ENCODE measurements at places on chromosomes 5 and 9.

GRCh38 chr9:12604164-12604821, 88.9 kb upstream of the TYRP1 start:
- DNase-seq: no peak

DNA sequence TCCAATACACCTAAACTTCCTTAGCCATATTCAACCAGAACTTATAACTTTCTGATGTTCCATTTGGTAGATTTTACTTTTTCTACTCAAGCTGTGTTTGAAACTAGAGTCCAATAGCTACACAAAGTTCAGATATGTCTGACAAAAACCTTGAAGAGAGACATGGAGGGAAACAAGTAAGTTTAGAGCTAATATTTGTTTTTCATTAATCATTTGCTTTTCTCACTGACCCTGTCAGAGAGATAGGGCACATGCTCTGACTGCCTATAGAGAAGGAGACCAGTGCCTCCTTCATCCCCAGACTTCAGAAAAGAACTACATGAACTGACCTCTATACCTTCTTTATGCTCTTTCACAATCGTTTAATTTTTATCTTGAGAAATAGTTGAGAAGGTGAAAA, 157.0 kb upstream of the PPP1R2B start:
- DNase-seq: no peak

DNA sequence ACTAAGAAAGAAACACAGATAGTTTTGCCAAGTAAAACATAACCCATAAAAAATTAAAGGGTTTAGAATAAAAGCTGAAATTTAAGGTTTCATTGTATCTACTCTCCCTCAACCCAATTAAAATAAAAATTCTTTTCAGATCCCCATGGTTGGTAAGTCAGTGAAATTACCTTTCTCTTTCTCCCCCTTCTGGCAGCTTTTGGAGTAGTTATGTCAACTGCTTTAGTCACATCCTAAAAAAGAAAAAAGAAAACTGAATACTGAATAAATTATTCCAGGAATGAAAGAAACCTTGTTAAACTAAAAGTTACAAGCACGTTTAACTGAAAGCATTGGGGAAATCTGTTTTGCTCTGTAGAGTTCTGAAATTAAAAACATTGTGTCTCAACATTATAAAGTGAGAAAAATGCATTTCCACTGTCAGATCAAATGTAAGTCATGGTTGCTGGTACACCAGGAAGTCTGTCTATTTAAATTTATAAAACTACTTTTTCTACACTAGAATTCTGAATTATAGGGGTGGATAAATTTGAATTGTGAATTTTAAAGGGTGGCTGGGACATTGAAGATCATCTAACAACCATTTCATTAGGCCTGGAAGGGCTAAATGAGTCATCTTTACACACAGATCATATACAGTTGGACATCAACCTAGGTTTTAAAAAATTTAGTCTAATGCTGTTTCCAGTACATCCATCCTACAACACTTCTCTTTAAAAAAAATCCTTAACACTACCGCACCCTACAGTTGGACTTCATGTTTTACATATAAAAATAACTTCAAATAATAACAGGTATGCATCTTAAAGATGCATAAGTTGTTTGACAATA, 24.7 kb downstream of the PSIP1 start:
- no peak for DNase-seq

DNA sequence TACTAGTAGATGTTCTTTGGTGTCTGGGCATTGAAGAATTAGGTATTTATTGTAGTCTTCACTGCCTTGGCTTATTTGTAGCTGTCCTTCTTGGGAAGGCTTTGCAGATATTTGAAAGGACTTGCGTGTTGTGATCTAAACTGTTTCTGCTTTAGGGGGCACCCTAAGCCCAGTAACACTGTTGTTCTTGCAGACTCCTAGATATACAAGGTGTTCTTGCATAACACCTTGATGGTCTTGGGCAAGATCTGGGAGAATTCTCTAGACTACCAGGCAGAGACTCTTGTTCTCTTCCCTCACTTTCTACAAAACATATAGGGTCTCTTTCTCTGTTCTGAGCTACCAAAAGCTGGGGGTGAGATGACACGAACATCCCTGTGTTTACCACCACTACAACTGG, 179.1 kb downstream of the FAM170A start:
- DNase-seq: no peak

DNA sequence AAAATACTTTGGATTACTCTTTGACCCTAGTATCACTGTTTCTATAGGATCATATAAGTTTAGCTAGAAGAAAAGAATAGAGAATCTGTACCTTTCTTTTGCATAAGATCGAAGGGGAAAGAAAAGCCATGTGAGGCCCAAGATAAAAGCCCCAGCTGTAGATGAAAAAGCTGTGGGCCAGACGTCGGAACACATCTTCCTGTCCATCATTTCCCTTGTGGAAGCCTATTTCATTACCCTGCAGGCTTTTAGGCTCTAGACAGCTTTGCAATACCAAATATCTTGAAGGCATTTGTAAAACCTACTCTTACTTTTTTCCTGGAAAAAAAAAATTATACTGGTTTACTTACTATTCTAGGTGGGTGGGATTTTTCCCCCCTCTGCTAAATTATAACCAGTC, 10.0 kb downstream of the PALM2AKAP2 start:
- DNase-seq: no peak

- DNase-seq: no peak
These were observed 235.9 kb downstream of the DMRTA1 start for GRCh38 chr9:22682536-22682935.

DNA sequence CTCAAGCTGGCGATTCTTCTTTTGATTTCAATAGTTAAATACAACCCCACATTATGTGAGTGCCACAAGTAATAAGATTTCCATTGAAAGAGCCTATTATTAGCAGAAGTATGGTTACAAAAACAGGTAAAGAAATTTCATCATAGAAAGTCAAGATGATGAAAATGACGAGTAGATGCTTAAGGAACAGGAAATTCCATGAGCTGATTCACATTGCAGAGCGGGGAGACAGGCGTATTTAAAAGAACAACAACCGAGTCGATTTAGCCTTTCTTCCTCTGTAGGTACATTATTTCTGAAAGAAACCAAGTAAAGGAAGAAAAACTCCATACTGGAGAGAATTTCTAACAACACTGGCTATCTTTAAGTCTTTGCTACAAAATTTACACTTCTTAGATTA, 310.4 kb downstream of the SLF1 start:
- DNase-seq: no peak

- DNase-seq: no peak
These were observed 339.0 kb downstream of the NSG2 start for GRCh38 chr5:174384509-174384947.

DNA sequence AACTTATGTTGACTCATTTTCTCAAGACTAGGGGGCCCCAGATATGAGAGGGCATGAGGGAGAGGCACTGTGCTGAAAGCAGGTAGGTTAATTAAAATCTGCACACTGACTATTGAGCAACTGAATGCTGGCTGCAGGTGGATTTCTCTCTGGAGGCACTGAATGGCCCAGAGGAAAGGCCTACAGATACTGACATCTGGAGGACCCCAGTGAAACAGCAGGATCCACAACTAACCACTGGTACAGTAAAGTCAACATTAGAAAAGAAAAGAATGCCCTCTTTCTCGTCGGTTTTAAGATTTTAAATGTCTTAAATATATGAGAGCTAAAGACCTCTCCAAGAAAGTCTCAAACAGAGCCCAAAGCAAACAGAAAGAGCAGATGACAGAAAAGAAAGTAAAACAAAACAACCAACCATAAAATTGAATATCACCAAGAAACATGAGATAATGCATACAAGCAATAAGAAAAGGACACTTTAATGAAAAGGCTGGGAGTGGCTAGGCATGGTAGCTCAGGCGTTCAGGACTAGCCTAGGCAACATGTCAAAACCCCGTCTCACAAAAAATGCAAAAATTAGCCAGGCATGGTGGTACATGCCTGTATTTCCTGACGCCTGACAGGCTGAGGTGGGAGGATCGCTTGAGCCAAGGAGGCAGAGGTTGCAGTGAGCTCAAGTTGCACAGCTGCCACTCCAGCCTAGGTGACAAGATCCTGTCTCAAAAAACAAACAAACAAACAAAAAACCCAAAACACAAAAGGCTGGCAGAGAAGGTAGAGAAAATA, 43.3 kb downstream of the PUM3 start:
- DNase-seq: no peak

DNA sequence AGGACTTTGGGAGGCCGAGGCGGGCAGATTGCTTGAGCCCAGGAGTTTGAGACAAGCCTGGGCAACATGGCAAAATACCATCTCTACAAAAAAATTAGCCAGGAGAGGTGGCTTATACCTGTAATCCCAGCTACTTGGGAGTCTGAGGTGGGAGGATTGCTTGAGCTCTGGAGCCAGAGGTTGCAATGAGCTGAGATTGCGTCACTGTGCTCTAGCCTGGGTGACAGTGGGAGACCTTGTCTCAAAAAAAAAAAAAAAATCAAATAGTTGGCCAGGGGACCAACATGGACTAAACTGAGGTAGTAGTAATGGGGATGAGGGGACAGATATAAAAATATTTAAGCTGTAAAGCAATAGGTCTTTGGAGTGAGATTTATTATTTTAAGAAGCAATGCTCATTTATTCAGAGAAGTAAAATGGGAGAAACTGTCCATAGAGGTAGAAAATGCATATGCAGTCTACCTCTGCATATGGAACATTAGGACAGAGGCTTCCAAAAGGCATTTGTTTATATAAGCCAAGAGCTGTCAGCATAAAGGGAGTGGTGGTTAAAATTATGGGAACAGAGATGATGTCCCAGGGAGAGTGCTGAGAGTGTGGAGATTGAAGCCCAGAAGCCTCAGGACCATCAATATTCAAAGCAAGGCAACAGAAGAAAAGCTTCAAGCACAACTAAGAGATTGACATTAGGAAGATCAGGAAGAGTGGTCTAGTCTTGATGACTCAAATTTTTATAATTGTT, 98.1 kb downstream of the UBE2R2 start:
- DNase-seq: no peak

DNA sequence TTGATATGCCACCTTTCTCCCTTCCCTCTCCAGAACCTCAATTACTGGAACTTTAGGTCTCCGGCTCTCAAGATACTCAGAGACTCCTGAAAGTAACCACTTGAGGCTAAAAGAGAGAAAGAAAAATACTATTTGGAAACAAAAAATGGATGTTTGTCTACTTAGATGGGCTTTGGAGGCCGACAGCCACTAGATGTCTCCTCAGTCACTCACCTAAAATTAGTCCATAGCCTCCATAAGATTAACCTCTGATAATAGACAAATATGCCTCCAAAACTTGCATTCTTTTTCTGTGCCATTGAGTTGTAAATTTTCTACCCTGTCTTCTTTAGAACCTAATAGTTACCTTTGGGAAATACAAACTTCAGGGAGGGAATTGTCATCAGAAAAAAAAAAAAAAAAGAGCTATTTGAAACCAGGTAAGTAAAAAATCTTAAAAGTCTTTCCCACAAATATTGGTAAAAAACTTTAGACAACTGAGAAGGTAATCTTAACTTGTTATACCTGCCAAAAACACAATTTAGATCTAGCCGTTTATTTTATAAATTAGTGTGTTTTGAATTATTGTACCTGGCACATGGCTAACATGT, 11.2 kb upstream of the PCDH1 start:
- DNase-seq: no peak

GRCh38 chr9:4170231-4170630, 129.6 kb downstream of the GLIS3 start:
- no peak for DNase-seq

DNA sequence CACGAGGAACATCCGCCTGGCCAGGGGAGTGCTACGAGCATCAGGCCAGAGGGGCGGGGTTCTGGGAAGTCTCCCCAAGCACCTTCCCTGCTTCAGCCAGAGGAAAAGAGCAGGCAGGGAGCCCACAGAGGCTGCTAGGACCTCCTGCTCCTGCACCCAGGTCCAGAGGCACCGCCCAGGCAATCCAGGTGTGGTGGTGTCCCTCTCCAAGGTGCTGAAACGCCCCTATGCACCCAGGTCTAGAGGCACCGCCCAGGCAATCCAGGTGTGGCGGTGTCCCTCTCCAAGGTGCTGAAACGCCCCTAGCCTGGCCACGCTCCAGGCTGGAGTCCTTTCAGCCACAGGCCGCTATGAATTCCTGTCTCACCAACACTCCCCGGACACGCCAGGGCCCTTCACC, 10.7 kb upstream of the UBAC1 start:
- DNase-seq: peak; percentile 31

GRCh38 chr5:39618391-39618790, 193.6 kb upstream of the DAB2 start:
- no peak for DNase-seq

GRCh38 chr9:15211160-15211814, 95.7 kb downstream of the TTC39B start:
- peak; percentile 33 for DNase-seq

DNA sequence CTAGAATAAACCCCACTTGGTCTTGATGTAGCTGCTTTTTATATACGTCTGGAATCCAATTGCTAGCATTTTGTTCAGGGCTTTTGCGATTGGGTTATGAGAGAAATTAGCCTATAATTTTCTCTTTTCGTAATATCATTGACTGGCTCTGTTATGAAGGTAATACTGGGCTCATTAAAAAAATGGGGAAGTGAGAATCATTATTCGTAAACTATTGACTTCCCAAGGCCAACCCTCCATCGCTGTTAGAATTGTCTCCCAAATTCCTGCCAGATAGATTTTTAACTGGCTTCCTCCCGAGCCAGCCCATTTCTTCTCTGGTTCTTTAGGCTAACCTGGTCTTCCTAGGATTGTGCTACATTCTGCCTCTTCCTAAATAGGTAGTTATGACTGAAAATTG, 35.9 kb upstream of the GRPEL2 start:
- DNase-seq: no peak

DNA sequence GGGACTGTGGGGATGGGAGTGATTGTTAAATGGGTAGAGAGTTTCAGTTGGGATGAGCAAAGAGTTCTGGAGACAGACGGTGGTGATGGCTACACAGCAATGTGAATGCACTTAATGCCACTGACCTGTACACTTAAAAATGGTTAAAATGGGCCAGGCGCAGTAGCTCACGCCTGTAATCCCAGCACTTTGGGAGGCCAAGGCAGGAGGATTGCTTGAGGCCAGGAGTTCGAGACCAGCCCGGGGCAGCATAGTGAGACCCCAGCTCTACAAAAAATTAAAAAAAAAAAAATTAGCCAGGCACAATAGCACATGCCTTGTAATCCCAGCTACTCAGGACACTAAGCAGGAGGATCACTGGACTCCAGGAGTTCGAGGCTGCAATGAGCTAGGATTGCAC, 7.7 kb downstream of the LMAN2 start:
- no peak for DNase-seq

DNA sequence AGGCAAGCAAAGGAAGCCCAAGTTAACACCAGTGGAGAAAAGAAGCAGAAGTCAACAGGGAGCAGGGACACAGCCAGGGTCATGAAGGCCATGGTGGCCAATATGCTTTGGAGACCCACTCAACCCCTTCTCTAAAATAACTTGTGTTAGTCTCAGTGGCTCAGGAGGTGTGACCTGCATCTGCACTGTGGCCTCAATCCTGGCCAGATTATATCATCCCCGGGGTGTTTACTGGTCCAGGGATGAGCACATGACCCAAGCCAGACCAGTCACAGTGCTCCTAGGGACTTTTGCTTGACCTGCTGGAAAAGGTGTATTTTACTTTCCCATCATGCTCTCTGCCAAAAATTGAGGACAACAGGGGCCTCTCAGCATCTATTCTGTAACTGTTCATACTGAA, 105.2 kb downstream of the DPYSL3 start:
- DNase-seq: no peak

Measured in activated T-helper 2 cell treated with anti-CD3 and anti-CD28 coated beads, Interferon-gamma antibody, Interleukin-2, Interleukin-4, amounts not matched to agents 10 μg/mL and 5 μg/mL and 100 μg/mL, durations not matched to agents 14 hours and 24 hours and 36 hours (primary cell).